ENCODE measurements at places on chromosomes 2 and 18. TPM values are rescaled to one million over a fixed set of nuclear protein-coding genes. Genes with fewer than 3 reads are reported as not detected.

KYNU gene
- total RNA-seq = 0.83 TPM

ARHGEF4 gene
- 0.43 TPM for total RNA-seq

GRCh38 chr2:41937921-41938708 is 109.7 kb upstream of the PKDCC start:
- DNase-seq = no peak

NAT8 gene
- total RNA-seq = not detected

DNA sequence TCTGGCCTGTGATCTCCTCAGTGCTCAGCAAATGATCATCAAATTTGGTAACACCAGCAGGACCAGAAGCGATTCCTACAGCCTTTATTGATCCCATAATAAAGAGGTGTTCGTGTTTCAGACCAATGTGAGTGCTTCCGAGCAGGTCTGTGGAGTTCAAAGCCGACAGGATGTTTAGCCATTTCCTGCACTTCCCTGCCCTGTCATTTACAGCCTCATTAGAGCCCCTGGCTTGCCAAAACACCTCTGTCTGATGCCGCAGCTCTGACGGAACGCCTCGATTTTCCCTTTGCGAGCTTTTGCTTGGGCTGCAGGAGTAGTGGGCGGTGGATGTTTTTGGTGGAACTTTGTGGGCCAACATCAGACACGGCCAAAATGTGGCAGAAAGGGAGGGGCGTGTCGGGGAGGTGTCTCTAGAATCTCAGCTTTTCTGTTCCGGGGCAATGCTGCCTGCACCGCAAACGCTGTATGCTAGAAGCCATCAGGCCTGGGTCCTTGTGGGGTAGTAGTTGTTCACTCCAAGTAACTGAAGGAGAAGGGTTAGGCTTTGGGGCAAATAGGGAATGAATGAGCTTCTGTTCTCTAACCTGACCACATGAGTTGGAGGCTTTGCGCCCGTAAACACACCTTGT is 26.1 kb upstream of the INHBB start:
- DNase-seq = no peak

DNA sequence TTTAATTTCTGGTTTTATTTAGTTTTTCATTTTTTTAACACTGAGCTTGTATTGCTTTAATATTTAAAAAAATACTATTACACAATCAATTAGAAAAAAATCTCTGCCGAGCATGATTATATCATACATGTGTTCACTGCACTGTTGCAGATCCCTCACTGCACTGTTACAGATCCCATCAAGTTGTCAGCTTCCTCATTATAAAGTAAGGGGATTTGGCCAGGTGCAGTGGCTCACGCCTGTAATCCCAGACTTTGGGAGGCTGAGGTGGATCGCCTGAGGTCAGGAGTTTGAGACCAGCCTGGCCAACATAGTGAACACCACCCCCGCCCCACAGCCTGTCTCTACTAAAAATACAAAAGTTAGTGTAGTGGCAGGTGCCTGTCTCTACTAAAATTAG is 33.0 kb upstream of the METTL21A start:
- DNase-seq = no peak

DNA sequence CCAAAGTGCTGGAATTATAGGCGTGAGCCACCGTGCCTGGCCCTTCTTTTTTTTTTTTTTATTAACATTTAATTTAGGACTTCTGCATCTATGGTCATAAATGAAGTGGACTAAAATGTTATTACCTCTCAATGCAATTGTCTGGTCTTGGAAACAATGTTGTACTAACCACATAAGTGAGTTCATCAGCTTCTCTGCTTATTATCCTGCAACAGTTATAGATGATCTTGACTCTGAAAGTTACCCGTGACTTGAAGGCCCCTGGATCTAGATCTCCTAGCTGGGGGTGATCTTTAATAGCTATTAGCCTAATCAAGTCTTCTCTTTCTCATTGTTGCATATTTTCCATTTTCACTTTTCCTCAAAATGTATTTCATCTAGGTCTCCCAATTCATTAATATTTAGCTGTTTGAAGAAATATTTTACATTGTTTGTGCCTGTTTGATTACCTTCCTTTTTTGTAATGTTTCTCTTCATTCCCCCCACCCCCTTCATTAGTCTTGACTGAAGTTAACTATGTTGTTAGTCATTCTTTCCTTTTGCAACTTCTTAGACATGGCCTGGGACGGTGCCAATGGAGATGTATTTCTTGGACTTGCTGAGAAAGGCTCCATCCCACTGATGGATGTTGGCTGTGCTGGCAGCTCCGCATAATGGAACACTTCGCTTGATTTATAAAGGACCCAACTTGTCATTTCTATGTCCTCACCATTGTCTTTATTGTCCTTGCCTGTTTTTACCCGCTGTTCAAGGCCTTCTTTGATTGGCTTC is 141.6 kb upstream of the RIOK3 start:
- no peak for DNase-seq
